ENCODE measurements at places on chromosomes 11 and 22. TPM values are rescaled to one million over a fixed set of nuclear protein-coding genes. Genes with fewer than 3 reads are reported as not detected.

The ANO3 gene
- total RNA-seq = not detected

The ACR gene
- total RNA-seq = not detected

The CDC42EP1 gene
- total RNA-seq = 76.6 TPM

The KCNA4 gene
- total RNA-seq = 0.40 TPM

The CTTN gene
- 197 TPM for total RNA-seq

The C22orf31 gene
- not detected for total RNA-seq

The C11orf16 gene
- not detected for total RNA-seq

The ASCL2 gene
- not detected for total RNA-seq

The ZNF143 gene
- 21.0 TPM for total RNA-seq

The HSPB2 gene
- total RNA-seq = 14.6 TPM

The RIMBP3B gene
- total RNA-seq = 0.42 TPM

The TSPAN32 gene
- total RNA-seq = not detected

The ME3 gene
- 18.9 TPM for total RNA-seq

The E2F8 gene
- total RNA-seq = 7.1 TPM

The LGALS1 gene
- 1,391 TPM for total RNA-seq

The PITPNM1 gene
- total RNA-seq = 24.8 TPM

The DNAJB7 gene
- total RNA-seq = not detected

The CRACR2B gene
- 26.5 TPM for total RNA-seq

The MYO7A gene
- total RNA-seq = 0.57 TPM

The SAA2 gene
- not detected for total RNA-seq

The MMP3 gene
- not detected for total RNA-seq

The BIK gene
- not detected for total RNA-seq

The FOLR2 gene
- not detected for total RNA-seq

The HDHD5 gene
- total RNA-seq = 60.1 TPM

The GSTT2B gene
- 4.9 TPM for total RNA-seq

The PPARA gene
- 26.3 TPM for total RNA-seq

The MAPK8IP2 gene
- total RNA-seq = 0.16 TPM

The MRGPRX3 gene
- not detected for total RNA-seq

The KCNK4 gene
- not detected for total RNA-seq

The PPFIBP2 gene
- 33.4 TPM for total RNA-seq

The KLHL35 gene
- total RNA-seq = 4.6 TPM

The MUC15 gene
- total RNA-seq = not detected

The LINC01488 gene
- not detected for total RNA-seq

The KCNC1 gene
- total RNA-seq = 0.57 TPM
